ENCODE measurements at places on chromosomes 4 and X.

DNA sequence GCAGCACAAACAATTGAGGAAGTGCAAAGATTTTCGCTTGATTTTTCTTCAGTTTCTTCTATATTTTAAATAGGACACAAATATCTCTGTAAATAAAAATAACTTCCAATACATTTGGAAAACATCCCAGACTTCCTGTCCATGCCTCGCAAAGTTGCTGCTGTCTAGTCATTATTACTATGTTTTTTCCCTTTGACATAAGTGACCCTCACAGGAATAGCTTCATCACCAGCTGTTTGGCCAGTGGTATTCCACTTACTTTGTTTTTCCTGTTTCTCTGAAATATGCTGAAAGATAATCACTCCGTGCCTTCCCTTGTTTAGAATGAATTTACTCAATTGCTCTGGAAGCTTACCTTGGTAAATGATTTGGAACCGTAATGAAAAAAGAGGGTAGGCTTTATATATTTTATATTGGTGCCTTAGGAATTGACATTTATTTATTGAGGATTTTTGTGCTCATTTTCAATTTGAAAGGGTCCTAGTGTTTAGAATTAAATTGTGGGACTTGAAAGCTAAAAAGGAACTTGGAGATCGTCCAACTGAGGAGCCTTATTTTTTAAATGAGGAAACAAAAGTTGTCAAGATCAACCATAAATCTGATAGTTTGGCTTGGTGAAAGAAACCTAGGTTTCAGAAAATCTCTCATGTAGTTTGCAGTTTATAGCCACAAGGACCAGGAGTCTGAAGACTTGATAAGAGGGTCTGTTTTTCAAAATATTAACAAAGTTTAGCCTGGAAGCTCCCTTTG is 65.6 kb downstream of the CDKL5 start:
- no peak for DNase-seq

- no peak for DNase-seq
Observed at GRCh38 chrX:143461606-143462005, 55.7 kb downstream of the SPANXN3 start.

GRCh38 chr4:138053641-138054301 is 188.4 kb downstream of the SLC7A11 start:
- no peak for DNase-seq

DNA sequence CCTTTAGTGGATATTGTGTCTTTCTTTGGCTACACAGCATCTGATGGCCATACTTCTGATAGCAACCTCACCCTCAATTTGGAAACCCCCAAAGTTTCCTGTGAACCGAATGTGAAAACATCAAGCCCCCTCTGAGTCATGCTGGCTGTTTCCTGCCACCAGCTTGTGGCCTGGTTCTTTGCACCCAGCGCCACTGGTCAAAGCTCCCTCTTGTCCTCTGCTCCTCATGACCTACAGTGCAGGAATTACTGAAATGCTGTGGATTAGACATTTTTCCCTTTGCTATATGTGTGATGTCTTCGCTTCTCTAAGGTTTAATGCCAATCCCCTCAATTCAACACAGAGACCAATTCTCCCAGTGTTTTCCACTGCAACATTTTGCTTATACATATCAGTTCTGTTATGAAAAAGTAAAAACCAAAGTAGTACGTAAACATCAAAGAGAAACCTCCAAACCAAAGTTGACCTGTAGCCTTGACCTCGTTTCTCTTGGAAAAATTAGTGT is 224.0 kb upstream of the TENM3 start:
- no peak for DNase-seq

GRCh38 chr4:182640491-182640890 is 276.7 kb downstream of the DCTD start:
- DNase-seq, result no peak

Data from LoVo (cell line).